ENCODE measurements at places on chromosomes 5 and 9. TPM values are rescaled to one million over a fixed set of nuclear protein-coding genes. Genes with fewer than 3 reads are reported as not detected.

The SCGB3A1 gene
- total RNA-seq: not detected

The STING1 gene
- total RNA-seq: 55.8 TPM

The PSD2 gene
- total RNA-seq: not detected

The NUTM2G gene
- not detected for total RNA-seq

The PPP2CA gene
- 193 TPM for total RNA-seq

The CARD9 gene
- 0.19 TPM for total RNA-seq

The ORM2 gene
- not detected for total RNA-seq

The ARL14EPL gene
- total RNA-seq: not detected

The C9orf43 gene
- 0.08 TPM for total RNA-seq

The PRR16 gene
- total RNA-seq: 0.39 TPM

The PIK3R1 gene
- 13.6 TPM for total RNA-seq

The UGT3A1 gene
- not detected for total RNA-seq

Measured in hair follicular keratinocyte (primary cell).